ENCODE measurements at places on chromosomes 11 and 22.
A peak's percentile ranks its signal among the peaks of the same experiment; 100 is the strongest.

GRCh38 chr22:24521791-24522245, 26.7 kb downstream of the UPB1 start:
- DNase-seq: no peak

DNA sequence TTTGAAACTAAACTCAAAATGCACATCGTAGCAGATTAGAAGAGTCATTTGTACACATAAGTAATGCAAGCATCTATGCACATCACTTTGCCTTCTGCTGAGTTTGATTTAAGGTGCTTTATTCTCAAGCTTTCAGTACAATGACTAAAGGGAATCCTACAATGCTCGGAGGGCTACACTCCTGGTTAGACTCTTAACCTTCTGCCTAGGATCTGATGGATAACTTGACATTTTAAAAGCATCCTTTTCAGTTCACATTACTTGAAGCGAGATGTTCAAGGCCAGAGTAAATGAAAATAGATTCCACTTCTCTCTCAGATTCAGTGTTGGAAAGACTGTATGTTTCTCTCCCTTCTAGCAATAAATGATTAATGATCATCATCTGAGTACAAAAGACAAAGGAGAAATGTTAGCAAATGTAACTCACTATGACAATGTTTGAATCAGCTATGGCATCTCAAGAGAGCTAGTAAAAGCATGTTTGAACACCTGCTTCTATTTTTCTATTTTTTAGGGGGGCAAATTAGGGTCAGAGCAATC, 259.2 kb upstream of the ANO3 start:
- no peak for DNase-seq

DNA sequence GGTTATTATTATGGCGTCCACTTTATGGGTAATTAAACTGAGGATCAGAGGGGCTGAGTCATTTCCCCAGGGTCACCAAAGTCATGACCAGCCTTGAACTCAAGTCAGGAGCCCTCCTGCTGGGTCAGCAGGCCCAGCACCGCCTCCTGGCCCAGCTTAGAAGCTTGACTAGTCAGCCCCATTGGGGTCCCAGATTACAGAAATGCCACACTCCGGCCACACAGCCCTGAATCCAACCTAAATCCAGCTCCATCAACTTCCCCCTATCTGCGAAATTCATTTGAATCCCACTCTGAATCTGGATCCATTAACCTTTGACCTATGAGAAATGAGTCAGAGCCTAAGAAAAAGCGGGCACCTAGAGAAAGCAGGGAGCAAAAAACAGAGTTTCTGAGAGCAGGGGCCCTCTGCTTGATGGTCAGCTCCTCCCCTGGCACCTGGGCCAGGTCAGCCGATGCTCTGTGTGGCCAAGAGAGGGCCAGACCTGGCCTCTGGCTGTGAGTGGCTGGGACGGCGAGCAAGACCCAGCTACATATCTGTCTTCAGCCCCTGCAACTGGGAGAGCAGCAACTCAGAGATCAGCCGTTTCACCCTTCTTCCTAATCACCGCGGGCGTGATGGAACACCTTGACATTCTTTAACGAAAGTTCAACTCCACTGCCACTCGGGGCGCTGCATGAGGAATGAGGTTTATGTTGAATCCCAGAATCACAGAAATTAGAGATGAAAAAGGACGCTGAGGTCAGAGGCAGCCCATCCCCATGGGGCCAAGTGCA, 196.1 kb downstream of the TRIM29 start:
- no peak for DNase-seq

DNA sequence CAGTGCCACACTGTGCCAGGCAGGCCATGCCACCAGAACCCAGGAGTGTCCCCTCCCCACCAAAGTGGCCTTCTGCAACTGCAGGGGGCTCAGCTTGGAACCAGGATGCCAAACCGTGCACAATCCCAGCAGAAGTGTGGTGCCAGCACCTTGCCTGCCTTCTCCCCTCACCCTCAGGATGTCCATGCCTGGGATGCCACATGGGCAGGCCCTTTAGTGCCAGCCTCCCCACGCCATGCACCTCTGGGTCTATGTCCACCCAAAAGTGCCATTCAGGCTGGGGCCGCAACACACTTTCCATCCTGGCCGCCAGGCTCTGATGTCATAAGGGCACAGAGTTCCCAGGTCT, 8.7 kb upstream of the TBC1D22A start:
- DNase-seq: no peak

GRCh38 chr22:43477966-43478365, 66.2 kb downstream of the MPPED1 start:
- DNase-seq: no peak

- no peak for DNase-seq
Observed at GRCh38 chr11:118239509-118240205, 12.5 kb downstream of the MPZL3 start.

- no peak for DNase-seq
Observed at GRCh38 chr11:74325649-74326645, 14.5 kb upstream of the P4HA3 start.

GRCh38 chr22:31097941-31098631, 9.3 kb downstream of the SELENOM start:
- no peak for DNase-seq

- DNase-seq: no peak
Observed at GRCh38 chr11:126165757-126166156, 45.7 kb downstream of the RPUSD4 start.

- DNase-seq: no peak
Observed at GRCh38 chr22:23178512-23179254, 1.6 kb upstream of the BCR start.

GRCh38 chr11:88042238-88042637, 133.0 kb downstream of the RAB38 start:
- DNase-seq: no peak

- no peak for DNase-seq
Observed at GRCh38 chr22:17964156-17964555, 60.2 kb downstream of the MICAL3 start.

DNA sequence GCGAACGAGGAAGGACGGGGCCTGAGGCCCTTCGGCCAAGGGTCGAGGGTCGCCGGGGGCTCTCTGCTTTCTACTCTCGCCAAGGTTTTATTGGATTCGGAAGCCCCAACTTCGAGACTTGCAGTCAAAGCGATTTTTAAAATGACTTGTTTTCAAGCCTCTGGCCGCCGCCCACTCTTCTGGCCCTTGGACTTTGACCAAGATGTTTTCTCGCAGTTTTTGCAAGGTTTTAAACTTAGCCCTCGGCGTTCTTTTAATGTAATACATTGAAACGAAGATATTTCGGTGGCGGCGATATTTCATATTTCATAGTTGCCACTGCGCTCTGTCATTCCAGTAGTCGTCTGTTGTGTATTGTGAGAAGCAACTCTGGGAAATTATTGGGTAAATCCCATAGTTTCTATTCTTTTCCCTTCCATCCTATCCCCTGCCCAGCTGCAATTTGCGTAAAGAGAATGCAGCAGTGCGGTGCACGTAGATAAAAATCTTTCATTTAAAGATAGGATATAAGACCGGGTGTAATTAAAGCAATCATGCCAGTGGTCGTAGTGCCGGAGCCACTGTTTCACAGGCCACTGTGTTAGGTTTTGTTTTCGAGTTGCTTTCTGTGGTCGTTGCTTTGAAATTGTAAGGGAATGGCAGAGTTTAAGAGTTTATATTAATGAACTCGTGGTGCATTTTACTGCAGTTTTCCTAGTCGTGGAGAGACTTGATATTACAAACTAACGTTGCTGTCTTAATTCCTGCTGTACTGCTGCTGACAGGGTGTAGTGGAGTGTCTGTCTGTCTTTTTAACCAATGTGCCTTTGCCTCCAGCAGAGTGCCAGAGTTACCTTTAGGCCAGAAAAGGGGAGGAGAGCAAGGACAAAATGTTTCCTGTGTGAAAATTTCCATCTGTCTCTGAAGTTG, 702 bp downstream of the BIRC2 start:
- DNase-seq: no peak

GRCh38 chr11:86013713-86014112, 55.2 kb downstream of the PICALM start:
- DNase-seq: no peak

GRCh38 chr22:35918456-35918855, 110.2 kb downstream of the RBFOX2 start:
- no peak for DNase-seq

GRCh38 chr11:128796270-128796669, 70.8 kb downstream of the KCNJ1 start:
- DNase-seq: no peak

DNA sequence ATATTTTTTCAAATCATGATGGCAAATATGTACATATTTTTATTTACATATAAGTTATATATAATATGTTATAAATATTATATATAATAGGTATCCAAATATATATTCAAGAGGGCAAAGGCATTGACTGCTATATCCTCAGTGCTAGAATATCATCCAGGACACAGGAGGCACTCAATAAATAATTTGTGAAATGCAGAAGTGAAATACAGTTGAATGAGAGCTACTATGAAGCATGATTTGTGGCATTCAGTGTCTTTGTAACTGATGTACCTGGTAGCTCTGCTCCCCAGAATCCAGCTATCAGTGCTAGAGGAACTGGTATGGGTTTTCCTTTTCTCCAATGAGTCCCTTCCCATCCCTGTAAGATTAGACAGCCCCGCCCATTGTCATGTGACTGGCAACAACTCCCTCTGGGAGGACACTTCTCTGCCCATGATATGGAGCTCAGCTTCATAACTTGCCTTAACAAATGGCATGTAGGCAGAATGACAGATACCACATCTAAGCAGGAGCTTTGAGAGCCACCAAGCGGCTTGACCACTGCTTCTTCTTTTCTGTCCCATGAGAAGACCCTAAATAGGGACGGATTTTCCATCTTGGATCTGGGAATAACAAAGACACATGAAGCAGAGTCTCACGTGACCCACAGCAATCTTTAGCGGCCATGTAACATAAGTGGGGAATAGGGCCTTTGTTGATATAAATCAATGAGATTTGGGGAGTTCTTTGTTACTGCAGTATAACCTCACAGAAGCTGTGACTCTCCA, 10.2 kb upstream of the CD82 start:
- DNase-seq: no peak

GRCh38 chr11:110565357-110566336, 135.9 kb downstream of the FDX1 start:
- no peak for DNase-seq

- DNase-seq: no peak
Observed at GRCh38 chr11:65424205-65425104, 1.9 kb downstream of the NEAT1 start.

GRCh38 chr11:61574611-61575010, 6.3 kb downstream of the SYT7 start:
- DNase-seq: no peak

- DNase-seq: no peak
Observed at GRCh38 chr22:21937821-21938070, 14.9 kb downstream of the PPM1F start.

GRCh38 chr11:21631991-21632390, 560.9 kb upstream of the ANO5 start:
- DNase-seq: no peak

DNA sequence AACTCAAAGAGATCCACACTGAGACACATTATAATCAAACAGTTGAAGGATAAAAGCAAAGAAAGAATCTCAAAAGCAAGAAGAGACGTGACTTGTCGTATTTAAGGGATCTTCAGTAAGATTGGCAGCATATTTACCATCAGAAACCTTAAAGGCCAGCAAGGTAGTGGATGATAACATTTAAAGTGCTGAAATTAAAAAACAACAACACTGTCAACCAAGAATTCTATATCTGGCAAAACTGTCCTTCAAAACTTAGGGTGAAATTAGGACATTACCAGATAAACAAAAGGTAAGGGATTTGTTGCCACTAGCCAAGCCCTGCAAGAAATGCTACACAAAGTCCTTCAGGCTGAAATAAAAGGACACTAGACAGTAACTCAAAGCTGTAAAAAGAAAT, 11.0 kb upstream of the MUC5B start:
- no peak for DNase-seq

DNA sequence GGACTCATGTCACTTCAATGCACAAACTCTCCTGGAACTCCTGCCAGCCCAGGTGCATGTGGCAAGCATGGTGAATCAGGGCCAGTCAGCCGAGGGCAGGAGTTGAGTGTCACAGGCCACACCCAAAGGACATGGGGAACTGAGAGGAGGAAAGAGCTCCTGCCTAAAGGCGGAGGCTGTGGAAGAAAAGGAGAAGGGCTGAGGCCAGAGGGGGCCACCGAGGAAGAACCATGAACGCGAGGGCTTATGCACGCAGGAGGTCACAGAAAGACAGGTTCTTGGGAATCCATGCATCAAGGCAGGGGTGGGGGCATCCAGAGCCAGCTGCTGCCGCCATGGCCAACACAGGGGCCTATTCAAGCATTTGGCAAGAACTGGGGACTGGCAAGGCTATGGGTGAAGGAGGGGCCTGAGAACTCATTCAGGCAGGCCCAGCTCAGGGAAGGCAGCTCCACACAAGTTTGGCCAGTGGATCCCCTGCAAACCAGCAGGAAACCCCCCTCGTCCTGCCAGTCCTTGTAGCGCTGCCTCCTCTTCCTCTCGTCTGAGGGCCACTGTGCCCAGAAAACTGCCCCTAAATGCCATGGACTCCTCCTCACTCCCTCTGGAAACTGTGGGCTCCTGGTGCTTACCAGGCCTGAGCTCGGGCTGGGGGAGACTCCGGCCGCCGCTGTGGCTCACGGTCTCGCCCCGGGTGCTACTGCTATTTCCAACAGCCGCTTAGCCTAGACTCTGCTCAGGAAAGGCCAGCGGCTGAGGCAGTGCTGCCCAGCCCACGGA, 15.4 kb downstream of the PPM1F start:
- no peak for DNase-seq

GRCh38 chr11:76919887-76920746, 59.4 kb downstream of the ACER3 start:
- DNase-seq: peak; percentile 46

DNA sequence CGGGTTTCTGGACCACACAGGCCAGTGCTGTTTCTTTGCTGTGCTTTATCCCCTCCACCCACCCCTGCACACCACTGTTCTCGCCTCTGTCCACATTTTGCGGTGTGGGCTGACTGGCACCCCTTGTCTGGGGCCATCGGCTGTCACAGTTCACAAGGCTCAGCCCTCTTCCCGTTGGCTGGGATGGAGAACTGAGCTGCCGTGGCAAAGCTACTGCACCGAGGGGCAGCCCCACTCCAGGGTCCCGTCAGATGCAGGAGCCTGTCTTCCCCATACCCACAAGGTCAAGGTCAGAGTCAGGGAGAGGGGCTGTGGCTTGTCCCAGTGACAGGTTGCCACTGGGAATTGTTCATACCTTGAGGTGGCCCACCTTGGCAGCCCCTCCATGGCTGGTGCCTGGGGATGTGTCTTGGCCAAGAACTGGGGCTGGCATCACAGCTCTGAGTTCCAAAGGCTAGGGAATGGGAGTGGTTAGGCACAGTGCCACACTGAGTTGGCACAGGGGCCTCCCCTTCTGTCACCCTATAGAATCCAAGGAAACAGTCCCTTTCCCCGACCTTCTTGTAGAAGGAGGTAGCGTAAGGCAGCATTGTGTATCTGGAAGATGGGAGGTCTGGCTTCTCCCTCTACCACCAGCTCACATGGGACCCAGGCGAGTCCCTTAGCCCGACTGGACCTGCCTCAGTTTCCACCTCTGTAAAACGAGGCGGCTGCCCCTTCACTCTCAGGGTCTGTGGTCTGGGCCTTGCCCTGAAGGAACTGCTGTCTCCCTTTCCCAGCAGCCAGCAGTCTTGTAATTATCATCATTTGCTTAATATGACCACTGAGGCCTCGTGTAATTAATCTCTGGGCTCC, 3.4 kb downstream of the GRK2 start:
- DNase-seq: no peak
